ENCODE measurements at places on chromosomes 16 and 17.

- no peak for DNase-seq
Measured at GRCh38 chr17:81537856-81538555, 9.8 kb downstream of the FSCN2 start.

DNA sequence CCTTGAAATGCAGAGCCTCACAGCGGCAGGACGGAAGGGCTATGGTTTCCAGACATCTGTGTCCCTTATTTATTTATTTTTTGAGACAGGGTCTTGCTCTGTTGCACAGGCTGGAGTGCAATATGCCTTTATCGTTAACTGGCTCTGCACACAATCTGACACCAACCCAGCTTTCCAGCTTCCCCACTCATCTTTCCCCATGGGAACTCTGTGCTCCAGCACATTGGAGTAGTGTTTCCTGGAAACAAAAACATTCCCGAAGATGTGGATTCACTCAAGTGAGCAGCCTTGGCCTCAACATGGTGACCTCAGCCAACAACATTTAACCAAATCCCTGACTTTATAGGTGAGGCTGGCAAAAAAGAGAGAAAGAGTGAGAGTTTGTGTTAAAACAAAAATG is 307.1 kb downstream of the TMEM114 start:
- DNase-seq, result no peak

DNA sequence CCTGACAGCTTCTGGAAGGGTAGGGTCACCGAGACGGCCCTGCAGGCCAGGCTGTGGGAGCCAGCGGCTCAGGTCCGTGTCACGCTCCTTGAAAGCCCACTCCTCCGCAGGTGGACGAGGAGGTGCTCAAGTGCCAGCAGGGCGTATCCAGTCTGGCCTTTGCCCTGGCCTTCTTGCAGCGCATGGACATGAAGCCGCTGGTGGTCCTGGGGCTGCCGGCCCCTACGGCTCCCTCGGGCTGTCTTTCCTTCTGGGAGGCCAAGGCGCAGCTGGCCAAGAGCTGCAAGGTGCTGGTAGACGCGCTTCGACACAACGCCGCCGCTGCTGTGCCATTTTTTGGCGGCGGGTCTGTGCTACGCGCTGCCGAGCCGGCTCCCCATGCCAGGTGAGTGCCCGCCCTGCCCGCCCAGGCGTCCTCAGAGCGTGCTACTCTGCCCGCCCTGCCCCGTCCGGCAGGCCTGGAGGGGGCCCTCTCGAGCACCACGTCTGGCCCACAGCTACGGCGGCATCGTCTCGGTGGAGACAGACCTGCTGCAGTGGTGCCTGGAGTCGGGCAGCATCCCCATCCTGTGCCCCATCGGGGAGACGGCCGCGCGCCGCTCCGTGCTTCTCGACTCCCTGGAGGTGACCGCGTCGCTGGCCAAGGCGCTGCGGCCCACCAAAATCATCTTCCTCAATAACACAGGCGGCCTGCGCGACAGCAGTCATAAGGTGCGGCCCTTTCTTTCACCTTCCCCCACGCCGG is 1.3 kb downstream of the NAGS start:
- no peak for DNase-seq

DNA sequence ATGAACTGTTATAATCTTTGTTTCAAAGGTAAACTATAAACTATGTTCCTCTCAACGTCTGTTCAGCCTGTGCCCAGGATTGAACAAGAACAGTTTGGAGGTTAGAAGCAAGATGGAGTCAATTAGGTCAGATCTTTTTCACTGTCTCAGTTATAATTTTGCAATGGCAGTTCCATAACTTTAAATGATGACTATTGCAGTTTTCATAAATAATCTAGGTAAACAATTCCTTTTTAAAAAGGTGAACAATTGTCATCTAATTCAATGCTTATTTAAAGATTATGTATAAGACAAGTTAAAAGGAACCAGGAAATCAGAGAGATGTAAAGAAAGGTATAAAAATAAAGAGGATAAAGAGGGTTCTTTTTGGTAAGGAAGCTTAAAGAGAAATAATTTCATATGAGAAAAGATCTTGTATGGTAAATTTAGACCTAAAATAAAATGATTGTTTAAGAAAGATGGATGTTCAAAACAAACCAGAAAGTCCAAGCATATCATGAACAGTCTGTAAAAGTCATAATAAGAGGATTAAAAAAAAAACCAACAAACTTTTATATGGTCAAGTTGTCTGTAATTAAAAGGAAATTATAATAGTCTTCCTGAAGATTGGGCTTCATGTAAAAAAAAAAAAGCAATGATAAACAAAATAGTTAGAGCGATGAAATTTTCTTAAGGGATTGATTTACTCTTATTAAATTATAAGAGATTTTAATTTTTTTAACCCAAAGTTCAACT is 6.1 kb downstream of the KRTAP4-9 start:
- peak; percentile 31 for DNase-seq

GRCh38 chr17:36945959-36946725 is 2.6 kb upstream of the AATF start:
- DNase-seq, result no peak

- DNase-seq, result no peak
Measured at GRCh38 chr16:53713403-53714204, 9.6 kb downstream of the FTO start.

DNA sequence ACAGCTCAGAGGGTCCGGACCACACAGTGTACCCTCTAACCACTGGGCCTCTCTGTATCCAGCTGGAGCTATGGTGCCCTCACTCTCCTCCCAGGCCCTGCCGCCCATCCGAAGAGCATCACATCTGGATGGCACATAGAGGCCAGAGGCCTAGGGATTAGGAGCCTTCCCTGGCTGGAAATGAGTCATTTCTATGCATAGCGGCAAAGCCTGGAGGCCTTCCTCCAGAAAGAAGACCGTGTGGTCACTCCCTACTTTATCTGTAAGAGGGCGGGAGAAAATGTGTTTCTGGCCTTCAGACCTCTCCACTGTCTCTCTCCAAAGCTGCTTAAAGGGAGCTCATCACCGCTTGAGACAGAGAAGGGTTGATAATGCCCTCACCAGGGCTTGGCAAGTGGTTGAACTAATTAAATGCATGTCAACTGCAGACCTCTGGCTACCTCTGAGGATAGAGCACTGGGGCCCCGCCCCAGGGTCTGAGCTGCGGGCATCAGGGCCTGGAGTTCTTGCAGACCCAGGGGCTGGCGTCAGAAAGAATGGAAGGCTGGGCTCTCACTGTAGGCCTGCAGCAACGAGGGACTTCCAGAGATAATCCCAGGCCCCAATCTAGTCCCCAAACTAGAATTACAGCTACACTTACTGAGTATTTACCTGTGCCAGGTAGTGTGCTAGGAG is 122.2 kb downstream of the IRX5 start:
- DNase-seq, result no peak

GRCh38 chr16:70588565-70588964 is 57.8 kb upstream of the IL34 start:
- peak; percentile 68 for DNase-seq

- DNase-seq, result peak; percentile 63
Measured at GRCh38 chr17:47203984-47204721, 5.0 kb upstream of the MYL4 start.

- peak; percentile 68 for DNase-seq
Measured at GRCh38 chr17:40499551-40500189, 1.8 kb downstream of the TNS4 start.

DNA sequence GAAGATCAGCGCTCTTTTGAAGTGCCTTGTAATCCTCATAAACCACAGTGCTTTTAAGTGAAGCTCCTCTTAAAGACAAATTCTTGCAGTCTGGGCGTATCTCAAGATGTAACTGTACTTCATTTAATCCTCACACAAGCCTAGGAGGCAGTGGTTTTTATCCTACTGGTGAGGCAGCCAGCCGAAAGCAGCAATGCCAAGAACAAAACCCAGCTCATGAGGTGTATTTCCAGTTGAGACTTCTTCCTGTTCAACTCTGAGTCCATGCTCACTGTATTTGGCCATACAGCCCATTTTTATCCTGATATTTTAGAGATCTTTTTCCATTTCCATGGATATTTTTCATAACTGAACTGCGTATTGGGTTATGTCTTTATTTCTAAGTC is 13.7 kb downstream of the CTRB2 start:
- DNase-seq, result no peak

GRCh38 chr17:1154704-1155103 is 25.1 kb downstream of the ABR start:
- no peak for DNase-seq

DNA sequence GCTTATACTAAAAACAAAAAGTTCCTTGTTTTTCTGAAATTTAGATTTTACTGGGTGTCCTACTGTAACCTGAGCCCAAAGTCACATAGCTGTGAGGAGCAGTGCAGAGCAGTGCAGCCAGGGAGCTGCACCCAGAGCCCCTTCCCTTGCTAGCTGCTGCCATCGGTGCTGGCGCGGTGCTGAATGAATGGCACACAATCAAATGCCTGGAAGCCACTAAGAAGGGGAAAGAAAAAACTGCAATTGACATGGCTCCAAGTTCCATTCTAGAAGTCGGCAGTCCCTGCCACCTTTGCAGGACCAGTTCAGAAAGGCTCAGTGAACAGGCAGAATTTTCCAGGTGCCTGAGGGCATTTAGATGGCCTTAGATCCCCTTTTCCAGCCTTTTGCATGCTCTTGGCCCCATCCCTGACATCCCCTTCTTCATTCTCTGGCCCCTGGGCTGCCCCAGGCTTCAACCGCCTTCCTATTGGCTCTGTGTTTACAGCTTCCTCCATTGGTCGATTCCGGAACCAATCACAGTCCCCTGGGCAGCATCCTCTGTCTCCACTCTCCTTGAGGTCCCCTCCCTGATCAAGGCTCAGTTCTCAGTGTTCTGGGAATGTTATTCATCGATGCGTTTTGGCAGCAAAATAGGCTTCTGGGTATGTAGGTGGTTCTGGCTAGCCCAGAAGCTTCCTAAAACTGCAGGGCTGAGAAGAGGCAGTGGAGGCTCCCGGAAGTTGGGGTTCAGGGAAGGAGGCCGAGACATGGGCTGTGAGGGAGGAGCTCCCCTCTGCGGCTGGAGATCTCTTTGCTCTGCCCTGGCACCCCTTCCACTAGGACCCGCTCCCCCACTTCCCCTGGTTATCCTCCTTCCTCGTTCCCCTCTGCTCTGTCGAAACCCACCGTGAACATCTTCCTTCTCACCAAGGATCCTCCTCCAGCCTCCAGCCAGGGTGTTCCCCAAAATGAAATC is 37.9 kb downstream of the ATP2C2 start:
- no peak for DNase-seq

DNA sequence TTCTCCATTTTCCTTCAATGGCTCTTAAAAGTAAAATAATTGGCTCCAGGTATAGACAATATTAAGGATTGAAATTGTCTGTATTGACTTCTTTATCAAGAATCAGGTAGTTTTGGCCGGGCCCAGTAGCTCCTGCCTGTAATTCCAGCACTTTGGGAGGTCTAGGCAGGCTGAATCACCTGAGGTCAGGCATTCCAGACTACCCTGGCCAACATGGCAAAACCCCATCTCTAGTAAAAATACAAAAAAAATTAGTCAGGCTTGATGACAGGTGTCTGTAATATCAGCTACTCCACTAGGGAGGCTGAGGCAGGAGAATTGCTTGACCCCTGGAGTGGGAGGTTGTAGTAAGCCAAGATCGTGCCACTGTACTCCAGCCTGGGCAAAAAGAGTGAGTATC is 1008.5 kb upstream of the EEF2KMT start:
- no peak for DNase-seq

- DNase-seq, result no peak
Measured at GRCh38 chr16:67167588-67167987, 2.8 kb upstream of the NOL3 start.

DNA sequence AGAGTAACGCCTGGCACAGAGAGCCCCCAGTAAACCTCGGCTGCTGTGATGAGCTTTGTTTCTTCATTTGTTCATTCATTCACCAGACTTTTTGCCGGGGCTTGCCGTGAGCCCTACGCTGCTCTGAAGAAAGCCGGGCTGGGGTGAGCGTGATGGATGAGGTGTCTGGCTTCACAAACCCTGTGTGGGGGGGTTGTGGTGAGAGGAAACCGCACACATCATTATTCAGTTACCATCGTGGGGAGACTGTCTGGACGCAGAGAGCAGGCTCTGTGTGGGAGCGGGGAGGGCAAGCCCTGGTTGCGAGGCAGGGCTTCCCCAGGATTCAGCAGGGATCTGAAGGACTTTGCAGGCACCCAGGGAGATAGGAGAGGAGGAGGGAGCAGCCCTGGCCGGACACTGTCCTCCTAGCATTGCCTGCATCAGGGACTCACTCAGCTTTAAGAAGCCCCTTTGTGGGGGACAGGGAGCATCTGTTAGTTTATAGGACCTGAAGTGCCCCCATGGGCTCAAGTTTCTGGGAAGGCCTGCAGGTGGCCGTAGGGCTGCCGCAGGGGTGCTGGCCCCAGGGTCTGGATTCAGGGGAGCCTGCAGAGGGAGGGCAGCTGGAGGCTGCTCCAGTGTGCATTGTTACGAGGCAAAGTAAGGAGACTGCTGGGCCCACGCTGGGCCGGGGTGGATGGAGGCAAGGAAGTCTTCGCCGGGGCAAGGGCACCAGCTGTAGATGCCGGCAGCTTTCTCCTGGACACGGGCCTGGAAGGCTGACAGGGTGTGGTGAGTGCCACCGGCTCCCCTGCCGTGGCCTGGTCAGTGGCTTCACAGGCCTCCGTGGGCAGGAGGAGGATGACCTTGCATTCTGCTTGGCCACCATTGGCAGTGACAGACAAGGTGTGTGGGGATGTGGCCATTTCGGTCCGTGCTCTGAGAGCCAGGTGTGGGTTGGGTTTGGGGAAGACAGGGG is 334.5 kb downstream of the SEC14L1 start:
- DNase-seq, result peak; percentile 90

- DNase-seq, result no peak
Measured at GRCh38 chr16:85935974-85936760, 37.2 kb downstream of the IRF8 start.

DNA sequence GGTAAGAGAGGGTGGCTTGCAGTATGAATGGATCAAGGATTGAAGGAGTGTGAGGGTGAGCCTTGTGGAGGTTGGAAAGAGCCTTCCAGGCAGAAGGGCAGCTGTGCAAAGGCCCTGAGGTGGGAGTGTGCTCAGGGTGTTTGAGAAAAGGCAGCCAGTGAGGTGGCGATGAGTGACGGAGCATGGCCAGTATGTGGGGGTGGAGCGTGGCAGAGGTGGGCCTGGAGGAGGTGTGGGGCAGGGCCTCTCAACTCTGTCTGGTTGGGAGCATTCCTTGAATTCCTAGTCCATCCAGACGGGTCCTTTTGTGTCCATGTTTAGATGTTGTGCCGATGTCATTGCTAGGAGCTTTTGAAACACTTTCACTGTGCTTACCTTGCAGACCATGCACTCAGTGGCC is 51.3 kb downstream of the EPN2 start:
- DNase-seq, result no peak

GRCh38 chr16:50884066-50884860 is 142.4 kb downstream of the CYLD start:
- peak; percentile 35 for DNase-seq

GRCh38 chr16:716200-716568 is 1.3 kb downstream of the METRN start:
- DNase-seq, result peak; percentile 38

GRCh38 chr17:37820313-37820994 is 75.6 kb upstream of the HNF1B start:
- peak; percentile 46 for DNase-seq

- DNase-seq, result no peak
Measured at GRCh38 chr16:11658896-11659708, 9.2 kb upstream of the SNN start.

GRCh38 chr16:3509470-3509928 is 8.7 kb downstream of the CLUAP1 start:
- peak; percentile 26 for DNase-seq

Measured in ELR (cell line).